ENCODE measurements at places on chromosomes 6 and 20. TPM values are rescaled to one million over a fixed set of nuclear protein-coding genes. Genes with fewer than 3 reads are reported as not detected.

CBFA2T2 gene
- total RNA-seq = 26.0 TPM

HM13 gene
- total RNA-seq = 106 TPM

PHACTR3 gene
- not detected for total RNA-seq

RNF39 gene
- total RNA-seq = not detected

- no peak for DNase-seq
Observed at GRCh38 chr6:48834706-48835105, 628.3 kb downstream of the MMUT start.

DNA sequence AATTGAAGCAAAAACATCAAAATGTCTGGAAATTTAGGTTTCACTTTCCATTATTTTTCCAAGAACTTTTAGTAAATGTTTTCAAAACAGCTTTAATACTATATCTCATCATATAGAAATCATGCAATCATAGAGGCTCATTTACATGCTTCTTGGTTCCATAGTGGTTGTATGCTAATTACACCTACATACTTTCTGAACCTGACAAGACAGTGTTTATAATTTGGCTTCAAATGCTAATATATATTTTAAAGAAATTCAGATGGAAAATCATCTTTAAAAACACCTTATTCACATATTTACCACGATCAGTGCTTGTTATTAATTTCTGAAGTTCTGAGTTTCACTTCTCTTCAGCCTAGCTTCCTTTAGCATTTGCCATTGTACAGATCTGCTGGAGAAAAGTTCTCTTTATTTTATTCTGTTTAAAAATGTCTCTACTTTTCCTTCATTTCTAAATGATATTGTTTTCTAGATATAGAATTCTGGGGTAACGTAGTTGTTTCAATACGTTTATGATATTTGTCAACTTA, 89.9 kb downstream of the PLCB1 start:
- DNase-seq = no peak

DNA sequence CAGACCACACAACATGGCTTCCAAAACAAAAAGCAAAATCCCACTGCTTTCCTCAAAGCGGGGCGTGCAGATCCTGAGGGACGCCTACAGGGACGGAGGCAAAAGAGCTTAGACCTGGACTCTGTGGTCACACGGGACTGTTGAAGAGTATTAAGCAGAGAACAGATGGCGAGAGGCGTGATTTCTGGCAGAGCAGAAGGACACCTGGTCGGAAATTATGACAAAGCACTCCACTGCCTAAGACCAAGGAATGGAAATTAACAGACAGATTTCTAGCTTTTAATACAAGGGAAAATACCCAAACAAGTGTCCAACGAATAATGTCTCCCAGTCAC, 15.4 kb downstream of the CST7 start:
- DNase-seq = no peak

- DNase-seq = no peak
Observed at GRCh38 chr6:123855506-123855905, 51.8 kb downstream of the NKAIN2 start.

DNA sequence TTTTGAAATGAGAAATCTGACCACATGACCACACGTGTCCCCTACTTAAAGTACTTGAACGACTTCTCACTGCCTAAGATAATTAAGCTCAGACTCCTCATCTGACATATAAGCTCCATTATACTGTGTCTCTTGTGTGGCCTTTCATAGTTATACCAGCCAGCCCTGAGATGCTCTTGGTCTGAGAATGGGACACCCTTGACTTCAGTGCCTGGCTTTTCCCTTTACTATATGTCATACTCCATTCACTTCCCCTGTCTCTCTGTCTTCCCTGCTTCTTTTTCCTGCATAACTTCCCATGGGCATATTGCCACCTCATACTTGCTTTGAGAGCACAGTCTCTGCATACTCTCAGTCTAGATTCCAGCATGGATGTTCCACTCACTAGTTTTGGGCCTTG, 53.4 kb upstream of the TINAG start:
- DNase-seq = no peak

- no peak for DNase-seq
Observed at GRCh38 chr6:30830438-30830837, 53.9 kb upstream of the DDR1 start.

GRCh38 chr6:129590408-129591022, 119.5 kb downstream of the ARHGAP18 start:
- DNase-seq = no peak

DNA sequence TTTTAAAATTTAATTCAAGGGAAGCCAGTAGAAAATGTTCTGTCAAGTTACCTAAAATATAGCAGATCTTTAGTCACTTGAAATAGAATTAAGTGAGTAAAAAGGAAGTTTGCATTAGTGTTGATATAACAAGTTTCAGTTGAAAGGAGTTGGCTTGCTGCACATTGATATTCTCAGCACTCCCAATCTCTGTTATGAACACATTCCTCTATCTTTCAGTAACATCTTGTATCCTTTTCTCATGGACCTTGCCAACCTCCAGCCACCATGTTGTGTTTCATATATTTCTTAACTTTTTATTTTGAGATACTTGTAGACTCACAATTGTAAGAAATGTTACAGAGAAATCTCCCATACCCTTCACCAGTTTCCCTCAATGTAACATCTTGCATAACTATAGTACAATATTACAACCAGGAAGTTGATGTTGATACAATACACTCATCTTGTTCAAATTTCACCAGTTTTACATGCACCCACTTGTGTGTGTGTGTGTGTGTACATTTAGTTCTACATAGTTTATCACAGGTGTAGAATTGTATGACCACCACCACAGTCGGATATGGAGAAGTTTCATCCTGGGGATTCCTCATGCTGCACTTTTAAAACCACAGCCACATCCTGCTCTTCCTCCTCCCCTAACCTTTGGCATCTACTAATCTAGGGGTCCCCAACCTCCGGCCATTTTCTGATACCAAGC, 20.2 kb upstream of the PAQR8 start:
- DNase-seq = no peak

DNA sequence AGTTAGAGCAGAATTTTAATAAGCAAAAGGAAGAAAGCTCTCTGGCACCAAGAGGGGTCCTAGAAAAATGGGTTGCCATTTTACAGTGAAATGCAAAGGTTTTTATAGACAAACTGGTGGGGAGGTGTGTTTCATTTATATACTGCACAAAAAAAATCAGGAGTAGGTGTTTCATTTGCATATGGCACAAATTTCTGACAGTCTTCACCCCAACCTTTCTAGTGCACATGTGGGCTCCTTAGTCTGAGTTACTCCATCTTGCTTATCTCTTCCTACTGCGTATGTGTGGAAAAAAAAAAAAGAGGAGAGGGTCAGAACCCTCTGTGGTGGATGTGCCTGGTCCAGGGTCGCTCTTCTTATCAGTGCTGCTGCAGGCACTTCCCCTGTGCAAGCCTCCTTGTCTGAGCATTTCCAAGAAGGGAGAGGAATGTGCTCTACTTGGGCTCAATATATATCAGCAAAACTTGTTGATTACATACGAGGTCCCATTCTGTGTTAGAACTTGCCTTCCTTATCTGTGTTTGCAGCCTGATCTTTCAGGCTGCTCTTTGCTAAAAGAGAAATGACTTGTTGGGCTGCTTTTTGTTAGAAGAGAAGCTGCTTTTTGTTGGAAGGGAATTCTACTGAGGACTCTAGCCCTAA, 59.0 kb upstream of the MRAP2 start:
- no peak for DNase-seq

All from sciatic nerve (tissue), 2 donors.